ENCODE measurements at places on chromosomes 7 and 10. TPM values are rescaled to one million over a fixed set of nuclear protein-coding genes. Genes with fewer than 3 reads are reported as not detected.

Gene ZSCAN25
- total RNA-seq: 16.8 TPM

Gene PGAM2
- total RNA-seq: not detected

Gene ACSM6
- not detected for total RNA-seq

Gene ENO4
- not detected for total RNA-seq

Gene NEUROG3
- not detected for total RNA-seq

Gene AVPI1
- 39.8 TPM for total RNA-seq

Gene NPY
- total RNA-seq: not detected

Gene C10orf67
- not detected for total RNA-seq

Gene CCDC146
- total RNA-seq: 1.2 TPM

Gene METTL27
- total RNA-seq: 2.0 TPM

Gene CPSF4
- total RNA-seq: 44.4 TPM

Gene SND1
- 170 TPM for total RNA-seq

Gene PITX3
- total RNA-seq: not detected

Gene CNTNAP2
- 0.40 TPM for total RNA-seq

Gene ADGRA1
- total RNA-seq: not detected

Gene GRID1
- total RNA-seq: not detected

Gene FAM180A
- not detected for total RNA-seq

Gene PRKAR2B
- not detected for total RNA-seq

Gene SLC18A2
- total RNA-seq: not detected

Gene PTF1A
- total RNA-seq: not detected

Gene CDK1
- 221 TPM for total RNA-seq

Gene OPN4
- total RNA-seq: not detected

Gene PRKCQ
- 0.60 TPM for total RNA-seq

Gene ZNF467
- not detected for total RNA-seq

Gene BTRC
- 14.4 TPM for total RNA-seq

Gene OR9A2
- not detected for total RNA-seq

Gene GIMAP8
- not detected for total RNA-seq

Gene ARMC3
- total RNA-seq: not detected

Gene COL1A2
- not detected for total RNA-seq

Gene AGAP3
- total RNA-seq: 24.9 TPM

Gene FAM171A1
- 17.8 TPM for total RNA-seq

Gene TUBAL3
- 0.07 TPM for total RNA-seq

Gene EPHB6
- total RNA-seq: not detected

Gene ABCB4
- 10.8 TPM for total RNA-seq

Gene GLI3
- not detected for total RNA-seq

Gene INPP5A
- 46.8 TPM for total RNA-seq

Gene MRLN
- total RNA-seq: not detected

Gene UCN3
- total RNA-seq: not detected

Gene ST8SIA6
- not detected for total RNA-seq

Gene SLC26A4
- not detected for total RNA-seq

Gene CYP2E1
- not detected for total RNA-seq
